ENCODE measurements at places on chromosomes 7 and 10.

DNA sequence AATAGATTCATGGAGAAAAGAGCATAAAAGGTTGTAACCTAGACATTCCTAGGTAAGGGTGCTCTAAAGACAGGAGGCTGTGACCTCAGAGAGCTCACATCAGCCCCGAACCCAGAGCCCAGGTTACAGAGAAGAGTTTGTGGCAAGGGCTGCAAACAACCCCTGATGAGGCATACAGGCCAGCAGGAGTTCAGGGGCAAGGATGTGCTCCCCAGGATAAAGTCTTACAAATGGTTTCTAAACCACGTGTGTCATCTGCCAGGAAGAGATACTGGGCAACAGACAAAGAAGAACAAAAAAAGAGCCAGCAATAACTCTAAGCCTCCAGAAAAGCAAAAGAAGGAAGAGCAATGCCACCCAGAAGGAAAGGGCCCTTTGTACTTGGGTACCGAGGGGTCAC, 27.7 kb downstream of the NCAPG2 start:
- DNase-seq = no peak

GRCh38 chr7:47408675-47409074, 173.2 kb downstream of the TNS3 start:
- no peak for DNase-seq

- DNase-seq = no peak
These were observed 341.5 kb upstream of the AOAH start for GRCh38 chr7:37065779-37066271.

- DNase-seq = no peak
These were observed 146.6 kb downstream of the SH2D4B start for GRCh38 chr10:80684259-80684658.

GRCh38 chr7:123041101-123041500, 45.6 kb upstream of the TAS2R16 start:
- DNase-seq = no peak

GRCh38 chr7:138565451-138566114, 105.5 kb downstream of the TRIM24 start:
- DNase-seq = no peak

DNA sequence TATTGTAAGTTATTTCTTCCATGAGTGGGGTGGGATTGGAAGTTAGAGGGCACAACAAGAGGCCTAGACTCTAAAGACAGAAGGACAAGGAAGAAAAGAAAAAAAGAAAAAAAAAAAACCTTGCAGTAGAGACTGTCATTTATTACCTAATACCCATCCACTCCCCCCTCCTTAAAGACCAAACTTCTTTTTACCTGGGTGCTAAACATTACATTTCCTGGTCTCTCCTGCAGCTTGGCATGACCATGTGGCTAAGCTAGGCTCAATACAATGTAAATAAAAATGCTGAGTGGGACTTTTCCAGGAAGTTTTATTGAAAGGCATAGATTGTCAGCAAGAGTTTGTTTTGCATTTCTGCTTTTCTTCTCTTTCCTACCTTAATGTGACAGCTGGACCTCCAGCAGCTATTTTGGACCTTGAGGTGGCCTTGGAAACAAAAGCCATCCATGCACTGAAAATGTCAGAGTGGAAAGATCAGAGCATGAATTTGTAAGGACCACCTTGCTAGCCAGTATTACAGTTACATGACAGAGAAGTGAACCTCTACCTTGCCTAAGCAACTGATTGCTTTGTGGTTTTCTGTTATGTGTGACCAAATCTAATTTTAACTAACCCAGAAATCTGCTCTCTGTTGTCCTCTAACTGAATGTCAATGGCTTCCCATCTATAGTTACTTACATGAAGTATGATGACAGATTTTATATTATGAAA, 81.3 kb upstream of the SFMBT2 start:
- DNase-seq = no peak

GRCh38 chr7:1889556-1890181, 219.6 kb downstream of the ELFN1 start:
- DNase-seq = no peak

DNA sequence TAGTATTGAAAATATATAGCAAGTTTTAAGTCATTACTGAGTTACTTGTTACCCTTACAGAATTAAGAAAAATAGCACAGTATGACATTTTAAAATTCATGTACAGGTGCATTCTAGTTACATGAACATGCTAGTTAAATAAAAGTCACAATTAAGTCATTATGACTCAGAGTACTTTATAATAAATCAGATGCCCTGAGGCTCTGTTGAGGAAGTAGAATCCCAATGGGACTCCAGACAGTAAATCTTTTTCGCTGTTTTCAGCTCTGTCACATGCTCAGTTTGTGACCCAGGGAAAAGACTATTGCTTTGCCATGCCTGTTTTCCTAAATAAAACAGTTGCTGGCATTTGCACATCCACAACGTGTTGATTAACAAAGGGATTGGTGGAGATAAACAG, 21.0 kb downstream of the NUDT13 start:
- DNase-seq = no peak

DNA sequence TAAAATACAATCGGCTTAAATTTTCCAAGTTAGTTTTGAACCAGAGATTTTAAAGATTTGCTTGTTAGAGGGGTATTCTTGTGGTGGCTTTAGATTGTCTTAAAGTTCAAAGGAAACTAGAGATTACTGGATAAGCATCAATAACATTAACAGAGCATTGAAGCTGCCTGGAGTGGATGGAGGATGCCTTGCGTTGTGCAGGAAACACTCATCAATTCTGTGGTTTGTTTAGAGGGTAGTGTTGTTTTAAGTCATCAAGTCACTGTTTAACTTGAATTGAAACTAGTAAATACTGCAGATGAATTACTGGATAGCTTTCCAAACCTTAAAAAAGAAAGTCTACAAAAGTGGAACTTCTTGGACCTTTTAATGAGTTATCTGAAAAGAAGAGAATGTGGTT, 218.6 kb downstream of the CELF2 start:
- DNase-seq = no peak

DNA sequence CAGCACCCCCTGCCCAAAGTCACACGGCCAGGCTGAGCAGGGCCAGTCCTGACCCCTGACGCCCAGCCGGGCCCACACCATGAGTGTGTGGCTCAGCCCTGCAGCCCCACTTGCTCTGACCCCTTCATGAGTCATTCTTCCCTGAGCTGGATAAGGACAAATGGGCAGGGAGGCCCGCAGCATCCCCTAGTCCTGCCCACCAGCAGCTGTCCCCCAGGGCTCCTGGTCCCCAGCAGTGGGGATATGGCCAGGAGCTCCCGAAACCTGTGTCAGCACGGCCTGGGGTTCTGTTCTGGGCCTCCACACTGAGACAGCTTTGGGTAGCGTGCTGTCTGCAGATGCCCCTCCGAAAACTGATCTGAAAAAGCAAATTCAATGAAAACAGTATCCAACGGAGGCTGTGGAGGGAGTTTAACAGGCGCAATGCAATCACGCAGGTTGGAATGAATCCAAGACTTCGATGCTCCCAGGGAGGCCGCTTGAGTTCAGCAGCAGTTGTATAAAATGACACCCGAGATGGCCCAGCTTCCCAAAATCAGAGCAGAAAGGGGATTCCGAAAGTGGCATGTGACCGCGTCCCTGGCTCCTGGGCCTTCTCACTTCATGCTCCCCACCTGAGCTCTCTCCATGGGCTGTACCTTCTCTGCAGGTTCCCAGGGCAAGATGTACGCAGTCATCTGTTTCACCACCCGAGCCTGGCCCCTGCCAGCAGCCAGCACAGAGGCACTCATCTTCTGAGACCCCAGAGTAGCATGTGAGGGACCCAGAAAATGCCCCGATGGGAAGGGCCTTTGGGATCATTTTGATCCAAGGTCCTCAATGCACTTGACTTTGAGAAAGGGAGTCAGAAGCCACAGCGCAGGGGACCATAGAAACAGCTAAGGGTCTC, 214.1 kb downstream of the USP6NL start:
- no peak for DNase-seq

GRCh38 chr10:101467286-101467770, 113.4 kb downstream of the BTRC start:
- DNase-seq = no peak

GRCh38 chr10:10975647-10976046, 42.0 kb upstream of the CELF2 start:
- DNase-seq = no peak

DNA sequence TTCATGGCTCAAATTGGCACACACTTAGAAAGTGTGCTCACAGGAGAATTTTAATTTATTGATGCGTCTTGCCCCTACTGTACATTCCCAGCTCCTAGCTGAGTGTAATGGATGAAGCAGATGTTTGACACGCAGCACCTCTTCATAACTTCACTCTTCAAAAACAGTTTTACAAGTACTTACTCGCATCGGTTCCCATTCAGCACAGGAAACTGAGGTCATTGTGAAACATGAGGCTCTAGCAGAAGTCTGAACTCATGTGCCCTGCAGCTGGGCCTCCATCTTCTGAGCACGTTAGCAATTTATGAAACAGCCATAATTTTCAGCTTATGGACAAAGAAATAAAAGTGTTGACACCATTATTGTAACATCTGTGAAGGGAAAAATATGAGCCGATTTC, 558.9 kb upstream of the MGMT start:
- DNase-seq = no peak

DNA sequence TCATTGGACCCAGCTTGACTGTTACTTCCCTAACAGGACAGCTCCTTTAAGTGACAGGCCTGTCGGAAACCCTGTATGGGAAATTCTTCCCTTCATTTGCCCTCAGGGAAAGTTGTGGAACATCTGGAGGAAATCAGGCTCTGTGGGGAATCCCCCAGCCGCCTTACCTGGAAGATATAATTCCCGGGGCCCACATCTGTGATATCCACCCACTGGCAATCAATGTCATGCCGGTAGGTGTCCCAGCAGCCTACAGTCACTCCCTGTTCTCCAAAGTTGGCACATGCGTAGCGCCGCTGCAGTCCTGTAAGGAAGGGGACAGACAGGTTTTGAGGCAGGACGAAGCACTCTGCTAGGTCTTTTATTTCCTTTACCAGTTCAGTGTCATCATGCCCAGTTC, 16.6 kb downstream of the LOXL4 start:
- DNase-seq = no peak

DNA sequence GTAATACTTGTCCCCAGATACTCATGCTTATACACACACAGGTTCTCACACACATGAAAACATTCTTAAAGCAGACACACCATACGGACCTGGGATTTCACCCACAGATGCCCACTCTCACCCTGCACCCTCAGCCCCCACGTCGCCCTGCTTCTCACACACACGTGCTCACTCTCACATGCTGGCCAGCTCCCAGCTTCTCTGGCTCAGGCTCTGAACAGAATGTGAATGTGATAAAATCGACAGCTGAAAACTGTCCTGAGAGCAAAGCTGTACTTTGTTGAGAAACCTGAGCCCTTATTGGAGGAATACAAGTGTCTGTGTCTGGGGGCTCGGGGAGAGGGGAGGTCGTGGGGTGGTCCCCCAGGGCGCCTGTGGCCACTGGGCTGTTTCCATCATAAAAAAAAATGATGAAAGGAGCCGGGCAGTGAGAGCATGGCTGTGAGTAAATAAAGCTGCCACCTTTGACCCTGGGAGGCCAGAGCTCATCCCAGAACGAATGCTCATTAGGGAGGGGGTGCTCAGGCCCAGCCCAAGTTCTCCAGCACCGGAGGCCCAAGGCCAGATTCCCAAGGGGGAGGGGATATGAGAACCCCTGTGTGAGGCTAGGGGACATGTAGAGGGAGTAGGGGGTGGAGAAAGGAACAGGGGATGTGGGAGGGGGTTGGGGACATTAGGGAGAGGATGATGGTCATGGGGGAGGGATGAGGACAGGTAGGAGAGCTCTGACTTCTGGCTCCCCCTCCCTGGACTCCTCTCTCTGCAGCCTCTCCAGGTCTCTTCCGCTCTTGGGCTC, 18.1 kb upstream of the TLX1 start:
- no peak for DNase-seq

DNA sequence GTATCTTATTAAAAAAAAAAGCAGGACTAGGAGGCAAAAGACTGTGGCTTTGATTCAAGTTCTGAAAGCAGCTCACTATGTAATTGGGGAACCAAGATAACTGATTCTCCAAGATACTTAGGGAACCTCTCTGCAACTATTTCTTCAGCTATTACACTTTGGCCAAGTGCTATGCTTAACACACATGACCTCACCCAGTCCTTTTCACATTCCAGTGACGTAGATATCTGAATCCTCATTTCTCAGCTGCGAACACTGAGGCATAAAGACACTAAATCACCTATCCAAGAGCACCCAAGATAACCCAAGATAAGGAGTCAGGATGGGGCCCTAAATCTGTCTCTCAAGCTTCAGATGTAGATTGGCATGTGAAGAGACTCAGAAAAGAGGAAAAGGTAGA, 133.6 kb downstream of the GLI3 start:
- DNase-seq = no peak

DNA sequence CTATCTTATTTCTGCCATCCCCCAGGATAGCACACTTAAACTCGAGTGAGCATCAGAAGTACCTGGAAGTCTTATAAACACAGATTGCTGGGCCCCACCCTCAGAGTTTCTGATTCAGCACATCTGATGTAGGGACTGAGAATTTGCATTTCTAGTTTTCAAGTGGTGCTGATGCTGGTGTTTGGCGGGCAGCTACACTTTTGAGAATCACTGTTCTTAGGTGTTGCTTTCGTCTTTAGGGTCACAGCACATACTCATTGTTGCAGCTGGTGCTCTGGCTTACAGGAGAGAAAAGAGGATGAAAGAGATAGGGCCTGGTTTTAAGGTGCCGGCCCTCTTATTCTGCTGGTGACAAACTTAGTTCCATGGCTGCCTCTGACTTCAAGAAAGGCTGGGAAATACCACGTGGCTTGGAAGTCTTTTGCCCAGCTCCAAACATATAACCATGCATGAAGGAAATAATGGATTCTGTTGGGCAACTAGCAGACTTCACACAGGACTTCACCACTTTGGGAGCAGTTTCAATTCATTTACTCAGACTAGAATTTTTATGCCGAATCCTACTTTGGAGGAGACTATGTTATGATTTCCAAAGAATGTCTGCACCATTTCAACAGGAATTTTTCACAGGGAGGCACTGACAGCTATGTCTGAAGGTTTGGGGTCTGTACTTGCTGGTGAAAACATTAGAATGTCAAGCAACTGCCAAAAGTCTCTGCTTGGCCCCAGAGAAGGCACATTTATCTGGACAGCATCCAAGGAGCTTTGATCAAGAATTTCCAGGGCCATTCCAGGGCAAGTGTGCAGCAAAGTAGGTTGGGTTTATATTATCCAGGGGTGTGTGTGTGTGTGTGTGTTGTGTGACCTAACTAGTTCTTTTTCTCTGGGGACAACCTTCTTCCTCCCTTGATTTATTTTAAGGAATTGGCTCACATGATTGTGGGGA, 6.9 kb upstream of the MINDY4 start:
- no peak for DNase-seq

- DNase-seq = no peak
These were observed 19.0 kb downstream of the DPCD start for GRCh38 chr10:101607124-101607523.

GRCh38 chr10:24961582-24961981, 9.2 kb upstream of the PRTFDC1 start:
- no peak for DNase-seq

- no peak for DNase-seq
These were observed 158.4 kb downstream of the ZMYND11 start for GRCh38 chr10:293636-294035.

GRCh38 chr10:76444034-76444800, 1012.8 kb downstream of the LRMDA start:
- no peak for DNase-seq

- no peak for DNase-seq
These were observed 107.7 kb downstream of the FAM53B start for GRCh38 chr10:124636271-124636995.

GRCh38 chr7:22577470-22578001, 77.5 kb upstream of the STEAP1B start:
- no peak for DNase-seq

- DNase-seq = no peak
These were observed 407.5 kb upstream of the AUTS2 start for GRCh38 chr7:69190763-69191162.
